ENCODE measurements at places on chromosomes 2 and 18.

- no peak for DNase-seq
Observed at GRCh38 chr2:13858626-13859025, 773.9 kb upstream of the LRATD1 start.

DNA sequence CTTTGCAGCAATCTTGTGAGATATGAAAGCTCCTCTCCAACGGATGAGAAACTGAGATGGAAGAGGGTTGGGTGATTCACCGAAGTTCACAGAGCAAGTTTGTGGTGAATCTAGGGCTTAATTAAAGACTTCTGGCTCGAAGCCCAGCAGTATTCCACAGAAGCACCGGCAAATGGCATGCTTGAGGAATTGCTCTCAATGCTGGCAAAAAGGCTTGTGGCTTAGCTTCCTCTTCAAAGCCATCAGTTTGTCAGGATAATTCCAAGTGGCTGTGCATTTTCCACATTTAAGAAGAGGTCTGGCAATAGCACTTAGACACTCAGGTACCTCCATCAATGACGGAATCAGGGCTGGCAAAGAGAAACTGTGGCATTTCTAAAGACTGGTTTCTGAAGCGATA, 98.7 kb upstream of the SLC66A3 start:
- DNase-seq = peak; percentile 15

- no peak for DNase-seq
Observed at GRCh38 chr2:37583867-37584266, 87.6 kb downstream of the CDC42EP3 start.

- DNase-seq = no peak
Observed at GRCh38 chr2:57776916-57777315, 269.7 kb upstream of the VRK2 start.

- DNase-seq = peak; percentile 25
Observed at GRCh38 chr18:79402977-79403722, 7.4 kb downstream of the NFATC1 start.

GRCh38 chr2:16036951-16037350, 96.6 kb downstream of the MYCN start:
- no peak for DNase-seq

- DNase-seq = peak; percentile 41
Observed at GRCh38 chr2:1593371-1594122, 150.8 kb downstream of the PXDN start.

GRCh38 chr18:13611142-13611600, 115.2 kb downstream of the FAM210A start:
- no peak for DNase-seq

DNA sequence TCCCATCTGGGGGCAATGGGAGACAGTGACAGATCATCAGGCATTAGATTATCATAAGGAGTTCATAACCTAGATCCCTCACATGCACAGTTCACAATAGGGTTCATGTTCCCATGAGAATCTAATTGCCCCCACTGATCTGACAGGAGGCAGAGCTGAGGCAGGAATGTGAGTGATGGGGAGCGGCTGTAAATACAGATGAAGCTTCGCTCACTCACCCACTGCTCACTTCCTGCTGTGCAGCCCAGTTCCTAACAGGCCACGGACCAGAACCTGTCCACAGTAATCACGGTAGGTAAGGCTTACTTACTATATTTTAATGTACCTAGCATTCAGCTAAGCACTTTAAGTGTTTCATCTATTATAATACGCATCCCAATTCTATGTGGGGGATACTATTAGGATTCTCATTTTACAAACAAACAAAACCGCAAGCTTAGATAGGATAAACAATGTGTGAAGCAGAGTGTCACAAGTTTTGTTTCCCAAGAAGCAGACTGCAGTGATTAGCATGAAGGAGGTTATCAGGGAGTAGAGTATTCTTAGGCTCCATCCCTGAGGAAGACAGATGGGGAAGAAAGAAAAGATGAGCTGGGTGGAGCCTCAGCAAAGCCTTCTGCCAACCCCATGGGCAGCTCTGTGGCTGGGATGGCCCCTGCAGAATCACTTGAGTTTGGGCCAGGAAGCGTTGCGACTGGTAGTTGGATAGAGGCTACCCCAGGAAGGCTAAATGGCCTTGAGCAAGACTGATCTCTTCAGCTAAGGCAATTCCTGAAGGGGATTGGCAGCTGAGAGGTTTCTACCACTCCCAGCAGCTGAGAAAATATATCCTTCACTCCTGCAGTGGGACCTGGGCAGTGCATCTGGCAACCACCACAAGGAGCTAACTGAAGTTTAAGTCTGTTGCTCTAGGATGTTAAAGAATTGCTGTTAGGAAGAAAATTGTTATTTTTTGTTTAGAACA, 133.1 kb downstream of the MREG start:
- DNase-seq = no peak

- DNase-seq = no peak
Observed at GRCh38 chr18:3725115-3725514, 275.1 kb downstream of the TGIF1 start.

- no peak for DNase-seq
Observed at GRCh38 chr2:240519396-240520129, 38.2 kb downstream of the ANKMY1 start.

DNA sequence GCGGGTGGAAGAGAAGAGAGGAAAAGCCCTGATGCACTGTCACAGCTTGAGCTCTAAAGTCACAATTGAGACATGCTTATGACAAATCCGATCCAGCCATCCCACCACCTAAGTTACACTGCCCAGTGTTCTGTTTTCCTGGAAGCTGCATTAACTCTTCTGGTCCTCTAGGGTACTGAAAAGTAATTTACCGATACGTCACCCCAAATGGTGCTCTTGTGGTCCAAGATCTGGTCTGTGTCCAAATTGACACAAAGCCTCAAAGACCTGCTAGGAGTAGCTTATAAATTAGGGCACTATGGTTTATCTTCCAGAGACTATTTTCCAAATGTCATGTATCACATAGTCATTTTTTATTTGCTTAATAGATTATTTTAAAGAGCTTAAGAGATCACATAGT, 186.7 kb upstream of the ETAA1 start:
- DNase-seq = peak; percentile 47

GRCh38 chr2:96197546-96198255, 10.9 kb downstream of the STARD7 start:
- no peak for DNase-seq

- peak; percentile 67 for DNase-seq
Observed at GRCh38 chr2:88159955-88160415, 10.2 kb upstream of the THNSL2 start.

DNA sequence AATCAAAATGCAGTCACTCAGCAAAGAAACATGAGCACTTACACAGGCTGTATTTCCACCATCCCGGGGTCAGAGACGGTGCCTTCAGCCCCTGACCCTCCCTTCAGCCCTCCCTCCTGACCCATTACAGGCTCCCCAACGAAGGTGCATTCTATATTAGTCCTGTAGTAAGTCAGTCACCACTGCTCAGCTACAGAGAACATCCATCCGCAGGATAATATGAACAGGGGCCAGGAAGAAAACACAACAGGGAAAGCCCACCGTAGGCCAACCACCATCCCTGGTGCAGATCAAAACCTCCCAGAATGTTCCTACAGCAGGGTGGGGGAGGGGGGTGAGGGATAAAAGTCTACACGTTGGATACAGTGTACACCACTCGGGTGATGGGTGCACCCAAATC, 15.1 kb downstream of the PXDN start:
- DNase-seq = no peak

GRCh38 chr2:30758191-30758651, 49.0 kb downstream of the CAPN13 start:
- no peak for DNase-seq

GRCh38 chr2:27977731-27978312, 87.3 kb downstream of the BABAM2 start:
- no peak for DNase-seq

DNA sequence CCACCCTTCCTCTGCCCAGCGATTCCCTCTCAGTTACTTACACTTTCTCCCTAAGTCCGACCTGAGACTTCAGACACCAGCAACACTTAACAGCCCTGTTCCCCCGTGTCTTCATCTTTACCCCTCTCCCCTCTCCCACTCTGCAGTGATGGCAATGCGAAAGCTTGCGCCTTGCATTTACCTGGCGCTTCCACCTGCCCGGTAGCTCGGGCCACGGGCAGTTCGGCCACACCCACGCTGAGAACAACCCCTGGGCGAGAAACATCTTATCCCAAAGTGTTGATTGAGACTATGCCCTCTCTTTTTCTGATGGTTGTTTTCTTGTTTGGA, 558 bp downstream of the DNAJC10 start:
- DNase-seq = peak; percentile 36

GRCh38 chr2:11768946-11769345, 22.5 kb downstream of the LPIN1 start:
- no peak for DNase-seq

GRCh38 chr2:180519276-180519675, 461.1 kb upstream of the UBE2E3 start:
- no peak for DNase-seq

GRCh38 chr2:189298038-189298437, 118.5 kb upstream of the COL5A2 start:
- DNase-seq = no peak

DNA sequence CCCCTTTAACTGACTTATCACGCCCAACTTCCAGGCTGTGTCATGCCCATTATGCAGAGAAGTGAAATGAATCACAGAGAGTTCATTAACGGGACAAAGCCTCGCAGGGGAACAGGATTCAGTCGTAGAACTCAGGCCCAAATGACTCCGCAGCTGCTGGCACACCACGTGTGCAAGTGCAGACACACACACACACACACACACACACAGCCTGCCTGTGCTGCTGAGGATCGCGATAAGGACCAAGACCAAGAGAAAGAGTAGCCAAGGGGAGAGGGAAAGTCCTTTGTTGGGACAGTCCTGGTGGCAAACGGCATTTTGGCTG, 90.0 kb upstream of the TAF1B start:
- no peak for DNase-seq
